ENCODE measurements at places on chromosomes 4 and X.

GRCh38 chr4:11440481-11441193 lies 11.9 kb upstream of the HS3ST1 start:
- H3K36me3 ChIP-seq = no peaks in the 10 kb centered on the region

- no peaks in the 10 kb centered on the region for H3K36me3 ChIP-seq
- peak; percentile 54 for DNase-seq
- no peak overlapping the region for H3K4me3 ChIP-seq
- no peaks in the 10 kb centered on the region for H3K27me3 ChIP-seq
- H3K27ac ChIP-seq = peak overlapping the region; percentile 71
These were observed 109.5 kb upstream of the MYOZ2 start for GRCh38 chr4:119025916-119026661.

- peak overlapping the region; percentile 95 for H3K27ac ChIP-seq
- no peaks in the 10 kb centered on the region for H3K36me3 ChIP-seq
- H3K4me3 ChIP-seq = peak overlapping the region; percentile 46
- peaks cover 4% of the 10 kb centered on the region for H3K4me1 ChIP-seq
These were observed 2.9 kb downstream of the TMSB4X start for GRCh38 chrX:12977761-12978204.

- no peaks in the 10 kb centered on the region for H3K27me3 ChIP-seq
- H3K27ac ChIP-seq = peak overlapping the region; percentile 44
- no peak overlapping the region for H3K4me3 ChIP-seq
- no peaks in the 10 kb centered on the region for H3K36me3 ChIP-seq
- DNase-seq = no peak
These were observed 43.5 kb downstream of the CLDN34 start for GRCh38 chrX:10010686-10011085.

DNA sequence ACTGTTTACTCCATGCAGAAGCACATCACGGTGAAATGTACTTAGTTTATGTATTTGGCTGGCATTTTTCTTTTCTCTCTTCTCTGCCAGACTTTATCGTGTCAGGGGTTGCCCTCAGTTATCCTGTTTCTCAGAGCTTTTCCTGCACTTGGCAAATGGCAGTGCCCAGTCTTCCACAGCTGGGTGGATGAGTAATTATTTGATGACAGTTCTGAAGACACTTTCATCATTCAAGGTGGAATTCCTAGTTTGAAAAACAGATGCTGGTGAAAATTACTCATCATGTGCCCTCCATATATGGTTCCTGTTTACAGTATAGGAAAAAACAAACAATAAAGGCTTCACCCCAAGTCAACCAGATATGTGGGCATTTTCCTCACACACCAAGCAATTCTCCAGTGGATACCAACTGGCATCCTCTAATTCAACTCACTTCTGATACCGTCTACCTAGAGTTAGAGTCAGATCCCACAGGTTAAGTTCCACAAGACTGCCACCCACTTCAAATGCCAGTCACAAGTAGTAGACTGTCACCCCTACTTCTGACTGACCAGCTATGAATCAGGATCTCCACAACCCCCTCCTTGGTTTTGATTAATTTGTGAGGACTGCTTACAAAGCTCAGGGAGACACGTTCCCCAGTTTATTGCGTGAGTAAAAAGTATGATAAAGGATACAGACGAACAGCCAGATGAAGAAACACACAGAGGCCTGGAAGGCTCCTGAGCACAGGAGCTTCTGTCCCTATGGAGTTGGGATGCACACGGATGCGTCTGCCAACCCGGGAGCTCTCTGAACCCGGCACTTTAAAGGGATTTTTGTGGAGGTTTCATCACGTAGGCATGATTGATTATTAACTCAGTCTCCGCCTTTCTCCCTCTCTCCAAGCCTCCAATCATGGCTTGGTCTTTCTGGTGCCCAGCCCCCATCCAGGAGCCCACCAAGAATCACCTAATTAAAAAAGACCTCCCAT lies 72.9 kb downstream of the CLDN34 start:
- no peaks in the 10 kb centered on the region for H3K36me3 ChIP-seq
- no peak overlapping the region for H3K27ac ChIP-seq

GRCh38 chrX:154827194-154828015 lies 7.1 kb downstream of the SMIM9 start:
- no peaks in the 10 kb centered on the region for H3K27me3 ChIP-seq
- H3K4me3 ChIP-seq = no peak overlapping the region
- DNase-seq = no peak
- no peaks in the 10 kb centered on the region for H3K4me1 ChIP-seq
- H3K27ac ChIP-seq = no peak overlapping the region

DNA sequence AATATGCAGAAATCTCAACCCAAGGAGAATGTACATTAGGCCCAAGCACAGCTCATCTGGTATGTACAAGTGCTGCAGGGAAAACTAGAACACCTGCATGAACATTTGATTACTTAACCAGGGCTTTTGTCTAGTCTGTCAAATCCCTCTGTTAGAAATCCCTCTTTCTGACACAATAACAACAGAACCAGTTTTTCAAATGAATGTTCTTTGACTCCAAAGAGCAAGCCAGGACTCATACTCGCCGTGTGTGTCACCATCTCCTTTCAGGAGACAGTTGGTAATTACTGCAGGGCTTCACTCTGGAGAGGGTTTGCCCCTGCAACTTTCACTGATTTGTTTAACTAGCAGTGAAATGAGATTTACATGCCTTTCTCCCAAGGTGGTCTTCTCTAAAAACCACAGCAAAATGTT lies 143.0 kb upstream of the FAM241A start:
- H3K27ac ChIP-seq = no peak overlapping the region
- no peaks in the 10 kb centered on the region for H3K36me3 ChIP-seq
- H3K4me1 ChIP-seq = no peaks in the 10 kb centered on the region
- H3K27me3 ChIP-seq = no peaks in the 10 kb centered on the region
- H3K4me3 ChIP-seq = no peak overlapping the region

DNA sequence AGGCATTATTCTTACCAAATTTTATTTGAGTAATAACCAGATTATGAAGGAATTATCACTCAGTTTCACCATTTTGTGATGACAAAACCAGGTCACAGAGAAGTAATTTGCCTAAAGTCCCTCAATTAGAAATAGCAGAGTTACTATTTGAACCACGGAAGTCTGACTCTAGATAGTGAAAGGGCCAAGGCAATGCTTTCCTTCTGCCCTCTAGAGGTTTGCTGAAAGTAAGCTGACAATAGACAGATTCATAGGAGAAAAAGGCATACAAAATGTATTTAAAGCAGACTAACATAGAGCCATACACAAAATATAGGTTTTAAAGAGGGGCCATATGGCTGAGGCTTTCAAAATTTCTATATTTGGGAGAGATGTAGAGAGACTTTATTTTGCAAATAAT lies 43.1 kb downstream of the CXXC4 start:
- H3K4me1 ChIP-seq = no peaks in the 10 kb centered on the region
- no peak overlapping the region for H3K4me3 ChIP-seq
- DNase-seq = no peak
- H3K36me3 ChIP-seq = no peaks in the 10 kb centered on the region
- no peaks in the 10 kb centered on the region for H3K27me3 ChIP-seq

DNA sequence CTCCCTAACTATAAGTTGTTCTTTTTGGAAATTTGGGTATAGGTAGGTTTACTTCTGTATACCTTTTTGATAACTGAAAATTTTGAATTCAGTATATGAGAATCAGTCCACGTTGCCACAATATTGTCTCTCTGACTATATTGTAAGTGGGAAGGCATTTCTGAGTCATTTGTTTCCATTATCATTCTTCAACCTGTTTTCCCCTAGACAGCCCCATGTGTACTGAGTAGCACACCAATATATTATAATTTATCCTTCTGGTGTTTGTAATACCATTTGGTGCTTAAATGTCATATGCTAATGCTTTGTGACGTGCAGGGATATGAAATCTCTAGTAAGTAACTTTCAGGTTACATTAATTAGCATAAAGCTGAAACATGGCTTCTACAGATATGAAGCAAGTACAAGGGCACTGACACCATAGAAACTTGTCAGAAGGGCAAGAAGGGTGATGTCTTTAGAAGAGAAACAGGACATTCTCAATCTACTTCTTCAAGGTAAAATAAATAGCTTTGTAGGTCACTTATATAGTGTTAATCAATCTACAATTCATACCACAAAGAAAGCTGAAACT lies 27.7 kb downstream of the PAK3 start:
- H3K27me3 ChIP-seq = no peaks in the 10 kb centered on the region
- H3K4me1 ChIP-seq = no peaks in the 10 kb centered on the region
- no peak overlapping the region for H3K27ac ChIP-seq

DNA sequence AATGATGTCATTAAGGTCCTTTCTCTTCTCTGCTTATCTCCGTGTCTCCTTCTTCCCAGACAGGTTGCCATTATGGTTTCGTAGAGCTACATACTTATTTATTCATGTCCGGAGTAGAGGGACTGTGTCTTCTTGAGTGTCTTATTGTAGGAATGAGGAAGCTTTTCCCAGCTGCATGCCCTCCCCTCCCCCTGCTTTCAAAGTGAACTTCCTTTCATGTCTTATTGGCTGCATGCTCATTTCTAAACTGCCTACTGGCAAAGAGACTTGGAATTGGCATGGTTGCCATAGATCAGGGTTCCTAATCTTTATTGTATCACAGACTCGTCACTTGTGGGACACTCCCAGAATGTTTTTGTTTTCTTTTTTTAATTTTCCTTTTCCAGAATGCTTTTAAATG lies 15.4 kb downstream of the VAMP7 start:
- H3K27me3 ChIP-seq = no peaks in the 10 kb centered on the region
- no peaks in the 10 kb centered on the region for H3K4me1 ChIP-seq
- H3K27ac ChIP-seq = no peak overlapping the region
- H3K36me3 ChIP-seq = no peaks in the 10 kb centered on the region
- no peak for DNase-seq

DNA sequence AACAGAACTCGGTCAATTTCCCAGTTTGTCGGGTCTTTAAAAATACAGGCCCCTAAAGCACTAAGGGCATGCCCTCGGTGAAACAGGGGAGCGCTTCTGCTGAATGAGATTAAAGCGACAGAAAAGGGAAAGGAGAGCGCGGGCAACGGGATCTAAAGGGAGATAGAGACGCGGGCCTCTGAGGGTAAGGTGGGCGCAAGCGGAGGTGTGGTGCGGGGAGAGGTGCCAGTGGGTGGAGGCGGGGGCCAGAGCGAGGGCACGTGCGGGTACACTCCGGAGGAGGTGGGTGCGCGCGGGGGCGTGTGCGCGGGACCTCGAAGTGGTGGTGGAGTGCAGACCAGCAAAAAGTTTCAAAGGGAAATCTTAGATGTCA lies 787 bp upstream of the TET2 start:
- peaks cover 19% of the 10 kb centered on the region for H3K4me1 ChIP-seq
- H3K27ac ChIP-seq = peak overlapping the region; percentile 93
- DNase-seq = peak; percentile 89
- peak overlapping the region; percentile 75 for H3K4me3 ChIP-seq
- no peaks in the 10 kb centered on the region for H3K27me3 ChIP-seq
- no peaks in the 10 kb centered on the region for H3K36me3 ChIP-seq

DNA sequence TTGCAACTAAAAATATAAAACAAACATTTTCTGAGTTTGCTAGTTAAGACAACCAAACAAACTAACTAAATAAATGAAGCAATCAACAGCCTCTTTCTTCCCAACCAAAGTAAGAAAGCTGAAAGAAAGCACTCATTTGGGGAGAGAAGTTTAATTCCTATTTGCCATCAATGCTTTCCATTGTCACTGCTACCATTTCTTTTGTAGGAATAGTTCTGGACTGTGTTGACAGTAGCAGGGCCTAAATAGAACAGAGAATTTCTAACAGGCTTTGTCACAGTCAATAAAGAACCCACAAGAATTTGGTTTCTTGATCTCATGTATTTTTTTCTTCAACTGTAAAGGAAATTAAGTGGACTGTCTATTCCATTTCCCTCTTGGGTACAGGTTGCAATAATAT lies 1886.4 kb upstream of the TENM3 start:
- no peak overlapping the region for H3K4me3 ChIP-seq
- H3K27ac ChIP-seq = no peak overlapping the region
- H3K36me3 ChIP-seq = no peaks in the 10 kb centered on the region
- H3K4me1 ChIP-seq = no peaks in the 10 kb centered on the region

DNA sequence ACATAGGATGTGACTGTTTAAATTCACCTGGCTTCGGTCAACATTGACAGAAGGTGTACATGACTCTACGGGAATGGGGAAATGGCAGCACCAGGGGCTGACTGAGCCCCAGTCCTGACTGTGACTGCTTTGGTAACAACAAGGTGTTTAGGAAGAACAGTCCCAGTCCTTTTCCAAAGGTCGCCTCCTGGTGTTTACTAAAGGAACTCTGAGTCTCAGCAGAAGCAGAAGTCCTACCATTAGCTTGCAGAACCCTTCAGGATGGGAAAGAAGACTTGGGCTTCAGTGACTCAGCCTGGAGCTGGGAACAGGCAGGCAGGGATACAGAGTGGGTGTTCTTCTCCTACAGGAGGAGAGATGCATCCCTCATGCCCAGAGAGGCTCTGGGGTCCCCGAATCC lies 103.3 kb downstream of the MGST2 start:
- no peak overlapping the region for H3K4me3 ChIP-seq
- no peak overlapping the region for H3K27ac ChIP-seq
- peaks cover 23% of the 10 kb centered on the region for H3K4me1 ChIP-seq
- H3K36me3 ChIP-seq = no peaks in the 10 kb centered on the region
- no peaks in the 10 kb centered on the region for H3K27me3 ChIP-seq

- no peaks in the 10 kb centered on the region for H3K27me3 ChIP-seq
- H3K4me3 ChIP-seq = no peak overlapping the region
- H3K4me1 ChIP-seq = no peaks in the 10 kb centered on the region
- H3K27ac ChIP-seq = no peak overlapping the region
These were observed 38.7 kb downstream of the LONRF3 start for GRCh38 chrX:119013164-119013563.

DNA sequence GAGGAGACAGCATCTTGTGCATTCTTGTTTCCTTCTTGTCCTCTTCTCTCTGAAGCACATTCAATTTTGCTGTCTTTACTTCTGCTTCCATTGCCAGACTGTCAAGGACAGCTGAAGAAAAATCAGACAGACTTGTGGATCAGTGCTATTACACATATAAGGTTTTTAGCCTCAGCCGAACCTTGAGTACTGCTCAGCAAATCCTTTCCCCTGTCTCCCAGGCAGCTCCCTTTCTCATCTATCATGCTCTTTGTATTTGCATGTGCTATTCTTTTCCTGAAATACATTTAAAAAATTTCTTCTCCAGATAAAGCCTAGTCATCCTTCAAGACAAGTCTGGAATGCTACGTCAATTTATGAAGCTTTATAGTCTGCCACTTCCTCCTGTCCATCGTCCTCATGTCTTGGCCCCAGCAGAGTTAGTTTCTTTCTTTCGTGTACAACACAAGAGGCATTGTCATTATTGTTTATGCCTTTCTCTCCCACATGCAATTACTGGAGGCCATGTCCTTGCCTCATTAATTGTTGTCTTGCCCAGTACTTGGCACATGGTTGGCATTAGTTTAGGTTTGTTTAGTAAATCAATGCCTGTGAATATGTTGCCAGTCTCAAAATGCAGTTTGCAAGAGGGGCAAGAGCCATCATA lies 45.1 kb downstream of the ADGRL3 start:
- DNase-seq = no peak
- H3K36me3 ChIP-seq = no peaks in the 10 kb centered on the region
- H3K27ac ChIP-seq = no peak overlapping the region
- H3K27me3 ChIP-seq = no peaks in the 10 kb centered on the region

DNA sequence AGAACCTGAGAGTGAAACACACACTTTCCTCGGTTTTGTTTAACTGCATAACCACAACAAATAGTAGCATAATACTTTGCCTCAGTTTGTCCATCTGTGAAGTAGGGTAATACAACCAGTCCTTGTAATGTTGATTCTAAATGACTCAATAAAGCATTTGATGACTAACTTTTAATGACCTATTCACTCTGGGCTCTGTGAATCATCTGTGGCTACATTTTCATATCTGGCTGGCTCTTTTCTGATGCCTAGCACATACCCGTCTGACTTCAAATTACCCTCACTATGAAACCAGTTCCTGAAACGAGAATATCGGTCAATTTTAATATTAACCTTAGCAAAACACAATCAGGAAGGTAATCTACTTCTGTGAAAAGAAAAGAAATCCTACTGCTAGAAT lies 151.0 kb downstream of the SH2D1A start:
- DNase-seq = no peak
- no peak overlapping the region for H3K4me3 ChIP-seq
- H3K4me1 ChIP-seq = no peaks in the 10 kb centered on the region
